ENCODE measurements at places on chromosomes 16 and 17.

DNA sequence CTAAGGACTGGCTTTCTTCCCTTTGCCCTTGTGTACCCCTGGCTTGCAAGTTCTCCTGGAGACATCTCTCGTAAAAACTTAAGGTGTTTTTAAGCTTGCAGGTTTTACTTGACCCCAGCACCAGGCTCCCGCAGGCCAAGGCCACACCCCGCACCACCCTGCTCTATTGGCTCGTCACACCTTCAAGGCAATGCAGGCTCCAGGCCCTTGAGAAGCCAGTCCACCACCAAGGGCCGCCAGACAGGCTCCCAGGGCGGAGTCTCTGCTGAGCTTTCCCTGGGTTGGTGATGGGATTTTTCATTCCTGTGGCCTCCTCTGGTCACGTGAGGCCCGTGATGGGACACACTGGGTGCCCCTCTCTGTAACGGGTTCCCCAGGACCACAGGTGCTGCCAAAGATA is 9.9 kb downstream of the CSNK1D start:
- no peak for DNase-seq

GRCh38 chr17:4872786-4873185 is 26.6 kb upstream of the C17orf107 start:
- DNase-seq = no peak

DNA sequence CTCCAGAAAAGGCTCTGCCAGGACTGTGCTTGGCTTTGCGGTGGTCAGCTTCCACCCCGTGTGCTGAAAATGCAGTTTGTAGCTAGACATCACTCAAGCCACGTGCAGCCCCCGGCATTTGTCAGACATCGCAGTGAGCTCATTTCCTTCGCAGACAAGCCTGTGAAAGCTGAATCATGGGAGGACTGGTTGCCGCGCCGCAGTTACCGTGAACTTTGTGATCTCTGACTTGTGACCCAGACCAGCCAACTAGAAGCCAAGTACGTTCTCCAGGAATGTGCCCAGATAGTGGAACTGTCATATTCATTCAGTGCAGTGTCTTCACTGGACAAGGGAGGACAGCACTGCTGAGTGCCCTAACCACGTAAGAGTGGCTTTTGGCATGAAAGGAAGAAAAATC is 58.1 kb downstream of the NDE1 start:
- no peak for DNase-seq

GRCh38 chr16:86355951-86356350 is 154.4 kb upstream of the FOXF1 start:
- no peak for DNase-seq

DNA sequence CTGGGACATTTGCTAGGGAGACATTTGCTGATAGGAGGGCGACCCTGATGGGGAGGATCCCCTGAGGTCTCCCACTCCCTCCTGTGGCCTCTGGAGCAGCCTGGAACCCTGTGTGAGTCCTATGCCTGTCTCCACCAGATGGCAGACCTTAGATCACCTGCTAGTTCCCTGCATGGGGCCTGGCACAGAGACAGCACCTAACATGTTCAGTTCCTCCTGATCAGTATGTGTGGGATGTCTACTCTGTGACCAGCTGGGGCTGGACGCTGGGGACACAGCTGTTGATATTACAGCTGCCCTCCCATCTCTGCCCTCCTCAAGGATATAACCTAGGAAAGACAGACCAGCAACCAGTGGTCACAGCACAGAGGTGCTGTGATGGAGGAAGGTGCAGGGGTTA is 1.1 kb upstream of the ADCY7 start:
- DNase-seq = peak; percentile 48

DNA sequence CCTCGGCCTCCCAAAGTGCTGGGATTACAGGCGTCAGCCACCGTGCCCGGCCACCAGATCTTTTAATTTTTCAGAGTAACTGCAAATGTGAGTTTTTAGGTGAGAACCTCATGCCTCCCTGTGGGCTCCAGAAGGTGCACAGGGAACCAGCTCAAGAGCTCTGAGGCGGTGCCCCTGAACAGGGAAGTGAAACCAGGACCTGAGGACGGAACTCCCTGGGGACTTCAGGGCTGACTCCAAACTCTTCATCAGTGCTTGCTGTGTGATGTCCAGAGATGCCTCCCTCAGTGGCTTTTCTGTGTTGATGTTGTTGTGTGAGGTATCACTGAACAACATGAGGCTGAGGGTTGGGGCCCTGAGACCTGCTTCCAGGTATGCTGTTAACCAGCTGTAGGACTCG is 23.8 kb downstream of the SLC12A3 start:
- DNase-seq = no peak

GRCh38 chr17:72338847-72339790 is 218.3 kb downstream of the SOX9 start:
- DNase-seq = no peak

DNA sequence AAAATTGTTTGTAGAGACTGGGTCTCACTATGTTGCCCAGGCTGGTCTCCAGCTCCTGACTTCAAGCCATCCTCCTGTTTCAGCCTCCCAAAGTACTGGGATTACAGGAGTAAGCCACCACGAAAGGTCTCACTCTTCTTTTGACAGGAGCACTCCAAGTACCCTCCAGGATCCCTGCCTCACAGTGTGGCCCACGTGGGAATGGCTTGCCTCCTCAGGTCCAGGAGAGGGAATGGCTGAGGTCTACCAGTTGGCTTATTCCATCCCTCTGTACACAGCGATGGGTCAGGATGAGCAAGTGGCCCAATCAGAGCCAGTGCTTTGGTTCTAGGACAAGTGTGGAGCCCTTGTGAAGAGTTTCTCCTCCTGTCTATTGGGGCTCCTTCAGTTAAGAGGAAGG is 73.7 kb upstream of the ZNF423 start:
- peak; percentile 6 for DNase-seq

- no peak for DNase-seq
These were observed 23.7 kb downstream of the ZNRF1 start for GRCh38 chr16:75022567-75022966.

DNA sequence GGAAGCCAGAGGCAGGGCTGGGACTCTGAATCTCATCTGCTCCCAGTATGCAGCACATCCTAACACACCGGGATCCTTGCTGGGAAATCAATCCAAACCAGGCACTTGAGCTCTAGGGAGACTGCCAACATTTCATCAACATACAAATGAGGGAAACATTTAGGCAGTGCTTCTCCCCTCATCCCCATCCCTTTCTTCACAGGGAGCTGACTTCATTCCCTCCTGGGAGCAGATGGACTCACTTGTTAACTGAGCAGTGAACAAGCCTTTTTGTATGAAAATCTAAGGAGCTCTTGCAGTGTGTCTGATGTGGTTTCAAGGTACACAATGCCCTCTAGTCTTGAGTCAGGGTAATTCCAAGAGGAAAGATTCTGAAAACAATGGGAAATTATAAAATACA is 96.3 kb downstream of the TMEM114 start:
- no peak for DNase-seq

DNA sequence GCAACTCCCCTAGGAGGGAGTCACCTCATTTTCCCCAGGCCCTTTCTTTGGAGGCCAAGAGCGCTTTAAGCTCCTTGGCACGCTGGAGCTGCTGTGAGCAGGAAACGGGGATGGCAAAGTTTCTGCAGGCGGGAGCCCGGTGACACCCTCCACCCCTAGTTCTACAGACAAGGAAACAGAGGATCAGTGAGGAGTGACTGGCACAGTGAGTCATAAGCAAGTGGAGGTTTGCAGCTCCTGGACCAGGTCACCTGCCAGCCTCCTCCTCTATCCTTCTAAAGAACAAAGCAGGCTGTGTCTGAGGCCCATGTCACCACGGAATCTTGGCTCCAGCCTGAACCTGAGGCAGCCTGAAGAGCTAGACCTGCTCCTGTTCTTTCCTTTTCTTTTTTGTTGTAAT is 141.9 kb downstream of the TMEM132E start:
- no peak for DNase-seq

- no peak for DNase-seq
These were observed 467.2 kb downstream of the CDH8 start for GRCh38 chr16:61569028-61569427.

- DNase-seq = no peak
These were observed 158.6 kb upstream of the CDH8 start for GRCh38 chr16:62194828-62195227.

DNA sequence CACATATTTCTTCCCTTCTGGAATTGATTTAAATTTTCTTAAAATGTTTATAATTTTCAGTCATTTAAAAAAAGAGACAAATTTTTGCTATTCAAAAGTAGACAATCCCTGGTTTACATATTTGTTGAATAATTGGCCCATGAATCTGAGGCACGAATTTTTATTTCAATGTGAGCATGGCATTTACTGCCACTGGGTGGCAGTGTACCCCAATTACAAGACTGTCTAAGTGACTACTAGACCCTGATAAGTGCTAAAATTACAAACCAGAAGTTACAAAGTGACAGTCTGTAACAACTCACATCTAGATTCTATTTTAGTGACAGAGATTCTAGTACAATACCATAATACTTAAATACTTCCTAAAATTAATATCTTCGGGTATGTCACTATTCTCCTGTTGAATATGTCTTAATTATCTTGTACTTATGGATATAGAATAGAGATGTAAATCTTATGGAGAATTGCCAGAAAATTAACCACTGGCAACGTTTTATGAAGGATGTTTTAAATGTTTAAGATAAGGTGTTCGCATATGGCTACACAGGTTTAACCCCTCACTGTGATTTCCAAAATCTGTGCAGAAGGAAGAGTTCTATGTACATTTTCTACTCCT is 235.8 kb downstream of the MAP2K4 start:
- peak; percentile 61 for DNase-seq

DNA sequence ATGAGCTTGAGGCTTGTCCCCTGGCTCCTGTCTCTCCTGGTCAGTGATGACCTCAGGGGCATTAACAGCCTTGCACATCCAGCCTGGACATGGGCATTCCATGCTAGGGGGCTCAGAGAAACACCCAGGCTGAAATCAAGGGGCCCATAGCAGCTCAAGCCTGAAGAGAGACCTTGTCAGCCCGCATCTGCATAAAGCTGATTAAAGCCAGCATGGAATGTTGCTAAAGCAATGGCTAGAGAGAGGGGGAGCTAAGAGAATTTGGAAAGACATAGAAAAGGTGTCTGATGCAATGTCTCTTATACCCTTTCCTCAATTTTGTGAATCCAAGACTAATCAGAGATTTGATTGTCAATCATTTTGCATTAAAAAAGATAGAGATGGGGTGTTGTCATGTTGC is 51.4 kb upstream of the WSCD1 start:
- no peak for DNase-seq

DNA sequence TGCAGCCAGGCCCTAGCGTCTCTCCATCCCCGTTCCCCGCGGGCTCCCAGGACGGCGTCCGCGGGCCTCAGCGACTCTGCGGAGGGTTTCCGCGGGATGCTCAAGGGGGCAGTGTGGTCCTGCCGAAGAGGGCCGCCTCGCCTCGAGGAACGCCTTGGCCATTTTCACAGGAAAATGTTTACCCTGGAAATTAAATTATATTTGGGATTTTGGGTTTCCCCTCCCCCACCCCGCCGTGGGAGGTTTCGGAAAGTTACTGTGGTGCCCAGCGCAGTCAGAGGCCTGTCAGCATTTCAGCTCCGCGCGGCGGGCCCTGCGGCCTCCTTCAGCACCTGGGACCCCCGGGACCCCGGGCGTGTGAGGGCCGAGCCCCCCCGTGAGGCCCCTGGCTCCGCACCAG is 94.5 kb downstream of the PCTP start:
- peak; percentile 78 for DNase-seq

Measured in sciatic nerve (tissue), 2 donors.